ENCODE measurements at places on chromosomes 2 and 18.

- peak; percentile 96 for DNase-seq
Measured at GRCh38 chr2:9234680-9235146, 28.1 kb downstream of the ASAP2 start.

GRCh38 chr18:3401669-3402620 is 48.0 kb upstream of the TGIF1 start:
- no peak for DNase-seq

- no peak for DNase-seq
Measured at GRCh38 chr2:194103941-194104659, 1552.9 kb upstream of the SLC39A10 start.

DNA sequence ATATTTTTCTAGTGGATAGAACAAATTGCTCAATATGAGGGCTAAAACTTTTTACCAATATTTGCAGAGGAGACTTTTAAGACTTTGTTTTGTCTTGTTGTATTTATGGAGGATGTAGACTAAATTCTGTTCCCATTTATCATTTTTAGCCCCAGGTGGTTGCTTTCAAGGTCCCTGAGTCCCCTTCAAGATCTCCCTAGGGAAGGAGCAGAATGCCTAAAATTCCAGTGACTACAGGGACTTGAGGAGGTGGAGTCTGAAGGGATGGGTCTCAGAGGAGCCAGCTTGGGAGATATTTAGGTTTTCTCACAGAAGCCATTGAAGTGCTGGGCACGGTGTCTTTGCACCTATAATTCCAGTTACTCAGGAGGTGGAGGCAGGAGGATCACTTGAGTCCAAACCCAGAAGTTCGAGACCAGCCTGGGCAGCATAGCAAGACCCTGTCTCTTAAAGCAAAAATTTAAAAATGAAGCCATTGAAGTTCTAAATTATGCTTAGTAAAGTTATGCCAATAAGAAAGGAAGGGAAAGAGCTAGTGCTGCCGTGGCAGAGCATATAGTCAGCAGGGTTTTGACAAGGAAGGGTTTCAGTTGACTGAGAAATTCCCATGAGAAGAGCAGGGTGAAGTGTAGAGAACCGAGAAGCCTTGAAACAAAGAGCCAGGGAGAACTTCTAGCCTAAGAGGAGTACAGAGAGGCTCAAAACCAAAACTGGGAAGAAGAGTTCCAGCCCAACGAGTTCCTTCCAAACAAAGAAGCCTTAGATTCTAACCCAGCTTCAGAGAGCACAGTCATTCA is 43.4 kb downstream of the COMMD1 start:
- DNase-seq, result no peak

- no peak for DNase-seq
Measured at GRCh38 chr2:207720517-207721187, 9.2 kb downstream of the CCNYL1 start.

DNA sequence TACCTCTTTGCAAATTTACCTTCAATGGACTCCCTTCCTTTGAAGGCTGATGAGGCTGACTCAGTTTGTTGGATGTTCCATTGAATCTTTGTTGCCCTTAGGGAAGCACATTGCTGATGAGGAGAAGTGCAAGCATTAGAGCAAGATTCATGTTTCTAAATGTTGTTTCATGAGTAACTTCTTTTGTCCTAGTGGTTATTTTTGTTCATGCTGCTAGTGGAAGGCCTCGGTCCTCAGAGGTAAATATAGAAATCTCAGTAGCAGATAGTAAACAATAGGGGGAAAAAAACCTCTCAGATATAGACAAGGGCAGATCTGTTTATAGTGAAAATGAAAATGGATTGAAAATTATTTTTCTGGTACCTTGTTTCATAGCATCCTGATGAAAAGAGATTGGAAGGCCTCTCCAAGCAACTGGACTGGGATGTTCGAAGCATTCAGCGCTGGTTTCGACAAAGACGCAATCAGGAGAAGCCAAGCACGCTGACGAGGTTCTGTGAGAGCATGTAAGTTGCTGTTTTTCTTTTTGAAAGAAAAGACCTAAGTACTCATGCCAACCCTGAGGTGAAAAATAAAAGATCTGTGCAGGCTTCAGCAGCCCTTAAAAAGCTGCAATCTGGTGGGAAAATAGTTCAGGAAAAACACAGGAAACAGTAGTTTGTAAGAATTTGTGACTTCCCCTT is 104.9 kb downstream of the CERS6 start:
- no peak for DNase-seq

DNA sequence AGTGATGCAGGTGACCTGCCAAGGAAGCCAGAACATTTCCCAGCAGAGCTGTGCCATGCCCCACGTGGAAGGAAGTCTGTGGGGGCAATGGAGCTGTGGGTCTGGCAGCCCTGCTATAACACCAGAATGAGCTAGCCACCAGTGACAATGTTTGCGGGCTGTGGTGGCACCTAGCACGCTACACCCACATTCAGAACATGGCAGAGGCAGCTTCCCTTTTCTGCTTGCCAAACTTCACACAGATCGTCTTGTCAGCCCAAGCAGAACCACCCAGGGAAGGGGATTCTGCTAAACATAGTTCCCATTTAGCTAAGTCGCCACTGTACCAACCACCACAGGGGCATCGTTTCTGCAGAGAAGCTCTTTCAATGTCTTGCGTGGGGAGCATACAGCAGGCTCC is 27.0 kb upstream of the CCDC93 start:
- DNase-seq, result no peak

GRCh38 chr2:101808006-101808562 is 110.6 kb downstream of the MAP4K4 start:
- no peak for DNase-seq

DNA sequence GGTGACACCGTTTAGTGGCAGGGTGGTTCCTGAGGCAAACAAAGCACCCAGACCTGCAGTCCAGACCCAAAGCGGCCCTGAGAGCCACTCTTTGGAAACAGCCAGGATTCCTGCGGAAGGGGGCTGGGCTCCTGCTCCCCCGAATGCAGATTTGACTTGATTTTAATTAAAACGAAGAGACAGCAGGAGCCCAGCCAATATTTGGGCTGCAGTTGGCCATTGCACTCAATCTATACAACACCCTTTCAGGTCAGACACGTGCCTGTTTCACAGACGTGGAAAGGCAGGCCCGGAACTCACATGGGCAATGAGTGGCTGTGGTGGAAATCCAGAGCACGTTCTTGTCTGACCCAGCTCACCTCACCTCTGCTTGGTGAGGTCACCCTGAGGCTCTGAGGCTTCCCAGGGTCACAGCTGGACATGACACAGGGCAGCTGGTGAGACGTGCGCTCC is 122.4 kb downstream of the NDUFA10 start:
- no peak for DNase-seq

DNA sequence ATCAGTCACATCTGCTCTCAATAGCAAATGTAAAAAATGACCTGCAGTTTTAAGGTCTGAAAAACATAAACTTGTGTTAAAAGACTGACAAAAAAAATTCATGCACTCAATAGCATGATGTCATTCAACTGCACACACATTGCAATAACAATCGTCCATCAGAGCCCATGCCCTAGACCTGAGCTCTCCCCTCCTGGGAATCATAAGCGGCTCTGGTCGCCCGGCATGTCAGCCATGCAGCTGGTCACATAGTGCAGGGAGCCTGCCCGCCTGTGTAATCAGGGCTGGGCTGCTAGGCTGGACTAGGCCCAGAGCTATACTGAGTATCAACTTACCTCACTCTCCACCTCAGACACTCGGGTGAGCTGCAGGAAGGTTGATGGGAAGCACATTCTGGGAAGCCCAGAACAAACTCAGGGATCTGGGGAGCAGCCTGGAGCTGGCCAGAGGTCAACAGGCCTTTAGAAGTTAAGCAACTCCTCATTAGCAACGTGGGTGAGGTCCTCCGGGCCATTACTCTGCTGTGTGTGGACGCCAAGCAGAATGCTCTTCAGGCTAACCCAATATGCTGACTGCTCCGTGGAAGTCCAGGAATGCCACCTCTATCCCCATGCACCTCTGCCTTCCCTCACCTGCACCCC is 165.5 kb downstream of the TTC32 start:
- no peak for DNase-seq

- no peak for DNase-seq
Measured at GRCh38 chr18:2148823-2149222, 422.5 kb downstream of the METTL4 start.

- DNase-seq, result peak; percentile 10
Measured at GRCh38 chr2:222033541-222033940, 265.3 kb downstream of the PAX3 start.

GRCh38 chr2:85844486-85844885 is 44.3 kb downstream of the ST3GAL5 start:
- DNase-seq, result no peak

DNA sequence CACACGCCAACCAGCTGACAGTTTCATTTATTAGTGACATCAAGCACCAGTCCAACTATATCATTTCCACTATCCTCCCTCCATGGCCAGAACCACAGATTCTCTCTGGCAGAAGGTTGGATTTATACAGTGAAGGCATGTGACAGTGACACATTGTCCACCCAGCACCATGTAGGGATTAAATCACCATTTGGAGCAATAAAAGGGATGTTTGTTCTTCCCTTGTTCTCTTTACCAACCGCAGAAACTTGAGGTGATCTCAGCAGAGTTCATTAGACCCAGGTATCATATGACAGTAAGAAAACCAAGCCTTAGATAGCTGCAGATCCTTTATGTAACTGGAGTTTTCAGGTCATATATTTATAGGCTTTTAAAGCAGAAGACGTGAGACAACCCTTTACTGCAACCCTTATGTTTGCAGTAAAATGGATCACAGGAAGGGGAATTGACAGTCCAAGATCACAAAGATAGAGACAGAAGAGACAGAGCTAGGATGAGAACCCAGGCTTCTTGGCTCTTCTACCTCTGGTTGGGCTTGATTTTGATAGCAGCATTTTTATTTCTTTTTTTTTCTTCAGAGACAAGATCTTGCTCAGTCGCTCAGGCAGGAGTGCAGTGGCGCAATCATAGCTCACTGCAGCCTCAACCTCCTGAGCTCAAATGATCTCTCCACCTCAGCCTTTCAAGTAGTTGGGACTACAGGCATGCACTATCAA is 80.1 kb downstream of the XDH start:
- DNase-seq, result no peak

- no peak for DNase-seq
Measured at GRCh38 chr2:237884681-237885080, 25.3 kb downstream of the RAMP1 start.

DNA sequence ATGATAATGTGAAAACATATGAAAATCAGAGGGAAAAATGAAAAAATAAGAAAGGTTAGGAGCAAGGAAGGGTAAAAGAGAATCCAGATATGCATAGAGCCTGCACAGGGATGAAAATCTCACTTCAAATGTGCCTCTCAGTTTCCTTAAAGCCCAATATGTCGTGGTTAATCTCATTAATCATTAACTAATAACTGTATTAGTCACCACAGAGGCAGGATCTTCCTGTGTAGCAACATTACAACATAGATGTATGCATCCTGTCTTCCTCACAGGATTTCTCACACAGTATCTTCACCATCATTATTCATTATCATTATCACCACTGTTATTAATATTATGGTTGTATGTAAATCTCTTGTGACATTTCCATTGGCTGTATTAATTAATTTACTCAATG is 361.2 kb upstream of the SOX11 start:
- no peak for DNase-seq
